Right cardiac atrium (tissue), 5 donors: ENCODE measurements at places on chromosomes 13 and 19.

DNA sequence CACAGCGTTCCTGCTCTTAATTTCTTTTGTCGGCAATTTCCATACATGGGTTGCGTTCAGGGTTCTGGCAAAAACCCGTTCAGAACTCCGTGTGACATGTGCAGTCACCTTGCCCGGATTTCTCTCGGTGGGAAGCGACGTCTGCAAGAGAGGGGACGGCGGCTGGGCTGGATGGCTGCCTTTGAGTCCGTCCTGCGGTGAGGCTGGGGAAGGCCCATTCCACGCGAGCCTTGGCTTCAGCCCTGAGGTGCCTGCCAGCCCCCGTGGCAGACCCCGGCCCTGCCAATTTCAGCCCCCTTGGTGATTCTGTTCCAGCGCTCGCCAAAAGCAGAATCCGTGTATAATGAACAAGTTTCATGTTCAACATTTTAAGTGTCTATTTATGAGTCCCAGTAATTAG, 72.6 kb upstream of the TSHZ3 start:
- no peak for DNase-seq

DNA sequence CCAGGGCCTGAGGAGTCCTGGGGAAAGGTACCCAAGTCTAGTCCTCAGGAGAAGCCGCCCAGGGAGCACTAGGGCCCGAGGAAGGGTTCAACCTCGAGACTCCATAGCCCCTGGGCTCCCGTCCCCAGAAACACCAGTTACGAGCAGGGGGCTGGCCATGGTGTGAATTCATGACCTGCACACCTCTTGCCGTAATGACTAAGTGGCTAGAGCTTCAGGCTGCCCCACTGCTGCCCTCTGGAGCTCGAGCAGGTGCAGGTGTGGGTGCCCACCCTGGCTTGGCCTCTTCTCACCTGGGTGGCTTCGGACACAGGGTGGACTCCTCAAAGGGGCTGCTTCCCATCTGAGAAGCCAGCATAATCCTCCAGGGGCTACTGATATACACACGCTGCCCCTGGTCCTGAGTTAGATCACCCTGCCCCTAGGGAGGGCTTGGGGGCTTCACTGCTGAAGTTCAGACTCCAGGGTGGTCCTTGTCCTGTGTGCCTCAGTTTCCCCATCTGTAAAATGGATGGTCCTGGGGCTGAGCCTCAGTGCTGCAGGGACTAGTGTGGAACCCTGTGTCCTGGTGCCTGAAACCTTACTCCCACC, 13.6 kb downstream of the SPC24 start:
- DNase-seq: peak; percentile 67

DNA sequence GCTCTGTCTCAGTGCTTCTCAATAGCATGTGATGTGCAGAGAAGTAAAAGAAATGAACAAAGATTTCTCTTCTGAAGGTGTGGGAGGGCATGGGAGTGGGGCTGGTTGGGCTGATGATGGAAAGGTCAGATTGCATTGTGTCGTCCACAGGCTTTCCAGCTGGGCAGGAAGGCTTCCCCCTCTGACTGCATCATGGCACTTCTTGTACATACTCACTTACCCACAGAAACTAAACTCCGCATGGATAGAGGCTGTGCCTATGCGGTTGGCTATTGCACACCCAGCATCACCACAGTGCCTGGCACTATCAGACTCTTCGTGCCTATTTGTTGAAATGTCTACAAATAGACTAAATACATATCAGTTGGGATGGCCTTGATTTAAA, 24.4 kb upstream of the TNFSF11 start:
- no peak for DNase-seq

DNA sequence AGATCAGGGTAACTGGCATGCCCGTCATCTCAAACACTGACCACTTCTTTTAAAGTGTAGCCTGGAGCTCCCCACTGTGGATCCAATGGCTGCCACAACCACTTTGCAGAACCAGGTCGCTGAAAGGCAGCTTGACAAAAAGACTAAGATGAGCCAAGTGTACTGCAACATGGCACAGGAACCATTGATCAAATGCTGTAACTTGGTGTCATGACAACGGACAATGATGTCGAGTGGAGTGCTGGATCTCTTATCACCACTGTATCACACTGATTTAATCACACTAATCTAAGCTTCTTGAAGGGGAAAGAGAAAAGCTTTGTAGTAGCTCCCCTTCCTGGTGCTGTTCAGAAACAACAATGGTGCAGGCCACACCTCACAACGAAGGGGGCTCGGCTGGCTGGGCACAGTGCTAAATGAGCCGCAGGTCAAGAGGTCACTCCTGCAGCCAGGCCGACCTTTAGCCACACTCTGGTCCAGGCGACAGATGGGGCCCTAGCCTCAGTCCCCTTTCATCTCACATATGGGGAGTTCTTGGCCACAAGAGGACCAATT, 2.2 kb upstream of the TNFRSF19 start:
- DNase-seq: no peak

DNA sequence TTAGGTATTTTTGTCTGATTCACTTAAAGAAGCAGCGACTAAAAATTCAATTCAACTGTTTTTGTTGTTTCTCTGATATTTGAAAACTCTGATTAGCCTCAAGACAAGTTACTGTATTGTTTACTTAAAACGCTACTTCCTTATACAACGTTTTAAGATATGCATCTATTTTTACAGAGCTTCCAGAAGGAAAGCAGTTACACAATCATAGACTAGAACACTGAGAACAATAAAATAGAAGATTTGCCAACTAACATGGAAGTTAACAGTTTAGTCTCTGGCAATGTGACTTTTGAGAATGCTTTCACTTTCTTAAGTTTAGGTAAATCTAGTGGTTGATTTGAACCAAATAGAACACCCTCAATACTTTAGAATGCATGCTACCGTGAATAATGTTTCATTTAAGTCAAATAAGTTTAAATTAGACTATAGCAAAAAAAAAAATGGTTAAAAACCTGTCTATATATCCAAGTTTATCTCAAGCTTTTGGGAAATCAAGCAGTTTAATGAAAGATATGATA, 614.8 kb downstream of the DACH1 start:
- no peak for DNase-seq

DNA sequence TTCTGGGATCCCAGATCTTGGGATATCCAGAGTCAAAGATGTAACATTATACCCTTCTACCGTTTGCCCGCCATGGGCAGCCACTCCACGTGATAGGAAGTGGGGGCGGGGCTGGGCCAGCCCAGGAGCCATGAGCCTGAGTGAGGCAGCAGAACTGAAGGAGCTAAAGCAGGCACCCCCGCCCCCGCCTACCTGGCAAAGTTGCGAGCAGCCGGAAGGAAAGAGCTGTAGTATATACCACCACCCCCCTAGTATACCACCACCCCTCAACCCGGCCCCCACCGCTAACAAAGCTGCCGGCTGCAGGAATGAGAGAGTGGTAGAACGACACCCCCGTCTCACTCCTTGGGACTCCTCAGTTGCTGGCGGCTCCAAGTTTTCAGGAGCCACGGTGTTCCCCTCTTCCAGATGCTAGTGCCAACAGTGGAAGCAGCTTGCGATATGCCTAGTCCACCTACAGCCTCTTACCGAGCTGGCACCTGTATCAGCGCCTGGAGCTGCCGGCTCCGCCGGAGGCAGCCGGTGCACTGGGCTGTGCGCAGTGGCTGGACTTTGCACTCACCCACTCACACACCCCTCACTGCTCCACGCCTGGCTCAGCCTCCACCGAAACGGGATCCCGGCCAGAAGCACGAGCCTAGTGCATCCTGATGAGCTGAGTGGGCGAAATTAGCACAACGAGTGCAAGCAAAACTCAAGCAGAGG, 230.7 kb upstream of the PRR20A start:
- DNase-seq: no peak
